ENCODE measurements at places on chromosomes 1 and 21. TPM values are rescaled to one million over a fixed set of nuclear protein-coding genes. Genes with fewer than 3 reads are reported as not detected.

DNA sequence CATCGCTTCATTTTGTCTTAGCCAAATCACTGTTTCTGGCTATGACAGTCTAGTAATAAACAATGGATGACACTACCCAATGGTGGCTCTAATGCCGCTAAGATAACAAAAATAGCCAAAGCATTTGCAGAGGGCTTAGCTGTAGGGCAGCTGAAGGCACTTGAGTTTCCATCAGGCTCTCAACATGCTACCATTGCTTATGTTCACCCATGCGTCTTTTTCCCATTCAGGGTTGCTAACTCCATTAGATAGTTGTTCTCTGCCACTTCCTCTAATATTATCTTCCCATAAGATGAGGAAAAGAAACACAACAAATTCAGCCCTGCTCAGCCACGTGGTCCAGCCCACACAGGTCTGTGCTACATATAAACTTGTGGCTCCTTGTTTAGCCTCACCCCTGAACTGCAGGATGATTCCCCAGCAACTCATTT lies 159.6 kb downstream of the TOMM20 start:
- DNase-seq = no peak

DNA sequence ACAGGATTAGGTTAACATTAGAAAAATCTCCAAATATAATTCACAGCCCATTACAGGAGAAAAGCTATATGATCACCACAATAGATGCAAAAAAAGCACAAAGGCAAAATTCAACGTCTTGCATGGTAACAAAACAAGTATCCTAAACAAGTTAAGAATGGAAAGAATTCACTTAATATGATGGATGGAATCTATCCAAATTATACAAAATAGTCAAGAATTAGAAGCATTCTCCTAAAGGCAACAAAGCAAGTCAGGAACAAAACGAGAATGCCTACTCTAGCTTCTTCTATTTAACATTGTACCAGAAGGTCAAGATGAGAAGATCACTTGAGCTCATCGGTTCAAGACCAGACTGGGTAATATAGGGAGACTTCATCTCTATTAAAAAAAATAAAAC lies 442.8 kb downstream of the SETD4 start:
- no peak for DNase-seq

Gene S100A3
- 2.6 TPM for polyA plus RNA-seq

- no peak for DNase-seq
Observed at GRCh38 chr1:181310560-181310959, 172.8 kb upstream of the CACNA1E start.

DNA sequence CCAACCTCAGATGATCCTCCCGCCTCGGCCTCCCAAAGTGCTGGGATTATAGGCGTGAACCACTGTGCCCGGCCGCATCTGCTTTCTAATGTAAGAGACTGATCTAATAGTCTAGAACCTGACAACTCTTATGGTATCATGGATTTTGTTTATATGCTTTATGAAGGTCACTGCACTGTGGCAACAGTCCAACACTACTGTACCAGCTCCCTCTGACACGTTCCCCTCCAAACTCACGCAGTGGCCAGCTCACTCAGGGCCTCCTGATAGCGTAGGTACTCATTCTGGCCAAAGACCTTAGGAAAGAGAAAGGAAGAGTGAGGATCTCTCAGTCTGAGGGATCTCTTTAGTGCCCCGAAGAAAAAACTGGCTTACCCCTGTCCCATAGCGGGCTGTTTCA lies 6.0 kb upstream of the CFAP141 start:
- DNase-seq = no peak

Gene LENEP
- polyA plus RNA-seq = 0.16 TPM

DNA sequence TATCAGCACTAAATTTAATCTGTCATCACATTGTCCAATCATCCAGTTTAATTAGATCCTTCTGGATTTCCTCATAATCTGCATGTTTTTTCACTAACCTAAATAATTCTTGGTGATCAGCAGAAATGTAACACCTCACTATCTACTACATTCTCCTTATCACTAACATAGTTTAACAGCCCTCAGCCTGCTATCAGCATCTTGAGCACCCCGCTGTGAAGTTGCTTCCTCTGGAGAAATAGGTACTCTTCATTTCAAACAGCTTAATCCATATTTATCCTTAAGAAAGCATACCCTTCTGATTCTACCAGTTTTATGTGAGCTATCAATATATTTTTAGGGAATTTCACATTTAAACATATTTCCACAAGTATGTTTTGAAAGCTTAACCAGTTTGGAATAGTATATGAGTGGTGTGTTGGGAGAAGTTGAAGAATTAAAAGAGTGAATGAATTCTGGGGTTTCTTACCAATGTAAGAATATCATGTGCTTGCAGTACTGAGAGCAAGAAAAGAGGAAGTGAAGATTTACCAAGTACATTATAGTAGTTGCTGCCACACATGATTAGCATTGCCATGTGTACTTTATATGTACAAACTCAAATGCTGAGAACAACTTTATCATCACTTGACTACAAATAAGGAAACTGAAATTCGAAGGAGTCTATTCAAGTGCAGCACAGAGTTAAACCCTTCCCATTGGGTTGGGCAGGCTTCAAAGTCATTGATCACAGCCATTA lies 771.1 kb upstream of the ADGRL4 start:
- DNase-seq = no peak

DNA sequence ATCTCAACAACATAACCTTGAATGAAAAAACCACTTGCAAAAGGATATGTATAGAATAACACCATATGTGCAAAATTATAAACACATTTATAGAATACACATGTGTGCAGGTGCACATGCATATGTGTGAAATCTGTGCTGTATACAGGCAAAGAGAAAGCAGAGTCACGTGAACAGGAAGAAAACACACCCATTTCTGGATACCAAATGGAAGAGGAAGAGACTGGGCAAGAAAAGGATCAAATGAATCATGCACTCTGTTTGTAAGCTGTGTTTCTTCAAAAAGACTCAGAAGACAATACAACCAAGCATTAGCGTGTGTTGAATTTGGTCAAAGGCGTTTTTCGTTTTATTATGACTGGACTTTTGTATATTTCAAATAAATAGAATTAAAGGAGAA lies 111.3 kb upstream of the ERG start:
- no peak for DNase-seq

Gene NUP210L
- polyA plus RNA-seq = 0.05 TPM

Gene FOXD2
- 0.16 TPM for polyA plus RNA-seq

Measured in thymus (tissue), 14 donors.